SJCRH30 (cell line): ENCODE measurements at places on chromosomes 1 and 21. TPM values are rescaled to one million over a fixed set of nuclear protein-coding genes. Genes with fewer than 3 reads are reported as not detected.

- no peak overlapping the region for H3K27ac ChIP-seq
- no peaks in the 10 kb centered on the region for H3K36me3 ChIP-seq
- no peaks in the 10 kb centered on the region for H3K4me1 ChIP-seq
- H3K27me3 ChIP-seq: 0 out of 2 replicates have a peak, but pooled peaks cover 5% of the 10 kb centered on the region
- no peak overlapping the region for H3K4me3 ChIP-seq
- DNase-seq: no peak
Observed at GRCh38 chr1:159091607-159092031, 15.1 kb upstream of the AIM2 start.

DNA sequence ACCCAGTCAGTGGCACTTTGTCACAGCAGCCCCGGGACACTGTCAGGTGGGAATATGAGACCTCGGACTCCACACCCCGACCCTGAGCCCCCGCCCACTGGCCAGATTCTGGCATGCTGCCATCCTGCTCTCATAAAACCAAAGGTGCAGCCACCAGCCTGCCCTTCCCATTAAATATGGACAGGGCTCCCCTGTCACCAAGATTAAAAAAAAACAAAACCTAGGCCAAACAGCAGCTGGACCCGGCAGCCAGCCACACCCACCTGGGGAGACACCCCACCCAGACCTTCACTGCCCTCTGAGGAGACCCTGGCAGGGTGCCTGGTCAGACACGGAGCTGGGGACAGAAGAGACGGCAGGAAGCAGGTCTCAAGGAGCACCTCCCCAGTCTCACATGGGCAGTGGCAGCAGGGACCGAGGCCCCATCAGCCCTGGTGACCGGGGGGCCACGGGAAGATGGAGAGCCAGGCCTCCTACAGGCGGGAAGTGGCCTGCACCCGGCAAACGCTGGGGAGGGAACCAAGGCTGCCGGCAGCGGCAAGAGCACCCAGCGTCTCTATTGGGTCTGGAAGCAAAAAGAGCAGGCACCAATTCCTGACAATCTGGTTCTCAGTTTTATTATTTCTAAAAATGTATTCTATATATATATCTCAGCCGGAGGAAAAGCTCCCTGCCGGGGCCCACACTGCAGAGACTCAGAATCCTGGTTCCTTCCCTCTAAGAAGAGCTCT lies 61.9 kb downstream of the ACOT7 start:
- H3K27ac ChIP-seq: peak overlapping the region; percentile 1; the same call in 1 of the 2 replicates
- peak; percentile 57 for DNase-seq
- H3K4me3 ChIP-seq: no peak overlapping the region

DNA sequence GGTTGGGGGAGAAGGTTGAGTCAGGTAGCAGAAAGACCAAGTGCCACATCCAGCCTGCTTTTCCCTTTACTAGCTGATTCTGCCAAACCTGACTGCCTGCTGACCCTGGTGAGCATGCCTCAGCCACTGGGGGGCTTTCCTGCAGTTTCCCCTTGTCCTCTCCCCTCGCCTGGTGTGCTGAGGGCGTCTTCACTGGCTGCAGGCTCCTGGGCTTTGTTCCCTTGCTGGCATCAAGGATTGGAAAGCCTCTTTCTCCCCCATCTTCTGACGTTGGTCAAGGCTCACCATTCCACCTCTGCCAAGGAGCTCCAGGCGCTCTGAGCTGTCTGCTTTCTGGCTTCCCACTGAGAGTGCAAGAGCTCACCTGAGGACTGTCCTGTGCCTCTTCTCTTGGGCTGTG lies 28.4 kb downstream of the MAN1C1 start:
- DNase-seq: no peak
- peaks cover 5% of the 10 kb centered on the region; the same call in 1 of the 2 replicates for H3K4me1 ChIP-seq
- H3K27ac ChIP-seq: no peak overlapping the region
- H3K4me3 ChIP-seq: no peak overlapping the region
- no peaks in the 10 kb centered on the region for H3K27me3 ChIP-seq

DNA sequence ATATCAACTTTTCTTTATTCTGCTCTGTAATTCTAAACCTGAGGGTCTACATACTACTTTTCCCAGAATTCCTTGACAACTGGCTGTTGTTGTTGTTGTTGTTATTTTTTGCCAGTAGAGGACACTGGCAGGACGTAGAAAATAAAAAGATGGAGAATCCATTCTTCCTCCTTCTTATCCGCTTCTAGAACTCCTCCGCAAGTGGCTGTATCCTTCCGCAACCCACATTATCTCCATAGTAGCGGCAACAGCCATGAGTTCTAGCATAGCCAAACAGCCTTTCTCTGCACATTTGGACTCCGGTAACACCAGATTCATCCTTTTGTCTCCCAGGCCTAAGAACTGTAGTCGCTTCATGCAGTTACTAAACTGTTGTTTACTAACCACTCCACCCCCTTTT lies 91.1 kb upstream of the CACHD1 start:
- no peaks in the 10 kb centered on the region for H3K36me3 ChIP-seq
- no peaks in the 10 kb centered on the region for H3K27me3 ChIP-seq
- H3K4me3 ChIP-seq: no peak overlapping the region
- H3K27ac ChIP-seq: no peak overlapping the region
- no peaks in the 10 kb centered on the region for H3K4me1 ChIP-seq
- no peak for DNase-seq

CD84 gene
- not detected in 2 replicates for total RNA-seq

DNA sequence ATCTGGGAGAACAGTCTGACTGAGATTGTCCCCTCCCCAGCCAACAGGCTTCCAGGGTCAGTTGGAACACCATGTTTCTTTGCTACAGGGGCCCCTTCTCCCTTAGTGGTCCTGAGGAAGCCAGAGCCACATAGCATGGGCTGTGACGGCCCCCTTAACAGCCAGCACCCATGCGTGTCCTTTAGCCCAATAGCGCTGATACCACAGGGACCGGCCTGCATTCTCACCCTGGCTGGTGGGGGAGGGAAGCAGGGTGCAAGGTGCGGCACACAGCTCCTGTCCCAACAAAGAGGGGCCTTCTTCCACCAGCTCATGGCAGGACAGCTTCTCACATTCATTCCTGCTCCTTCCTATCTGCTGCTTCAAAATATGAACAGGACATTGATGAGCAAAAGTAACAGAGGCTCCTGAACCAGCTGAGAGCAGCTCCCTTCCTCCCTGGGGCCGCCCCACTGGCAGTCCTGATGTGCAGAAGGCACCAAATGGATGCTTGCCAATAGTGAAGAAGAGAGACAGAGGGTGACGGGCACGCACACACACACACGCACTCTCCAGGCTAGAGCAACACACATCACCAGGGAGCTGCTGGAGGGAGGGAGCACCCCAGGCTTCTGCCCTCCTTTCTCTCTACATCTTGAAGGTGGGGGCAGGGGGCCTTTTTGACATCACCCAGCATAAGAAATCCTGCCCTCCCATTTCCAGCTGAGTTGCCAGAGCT lies 99.4 kb downstream of the CRYAA start:
- no peak for DNase-seq
- no peak overlapping the region for H3K27ac ChIP-seq
- H3K36me3 ChIP-seq: no peaks in the 10 kb centered on the region
- peaks cover 9% of the 10 kb centered on the region; the same call in 1 of the 2 replicates for H3K27me3 ChIP-seq
- no peak overlapping the region for H3K4me3 ChIP-seq
